ENCODE measurements at places on chromosomes 12 and 14.

DNA sequence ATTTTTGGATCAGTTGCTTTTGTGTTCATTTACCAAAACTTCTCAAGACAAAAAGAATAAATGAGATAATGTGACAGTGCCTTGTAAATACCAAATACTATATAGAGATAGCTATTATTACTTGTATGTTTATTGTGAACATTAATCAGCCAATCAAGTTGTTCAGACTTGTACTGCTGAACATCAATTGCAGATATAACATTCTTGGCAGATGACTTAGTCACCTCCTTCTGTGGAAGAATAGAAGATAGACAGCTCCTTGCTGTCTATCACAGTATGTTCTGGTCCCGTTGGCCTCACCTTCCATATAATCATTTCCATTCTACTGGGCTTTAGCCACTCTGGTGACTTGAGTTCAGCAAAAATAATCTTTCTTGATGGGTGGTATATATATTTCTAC lies 30.1 kb downstream of the PSEN1 start:
- no peak for DNase-seq

- no peak for DNase-seq
These were observed 17.4 kb downstream of the COL2A1 start for GRCh38 chr12:47986832-47987231.

DNA sequence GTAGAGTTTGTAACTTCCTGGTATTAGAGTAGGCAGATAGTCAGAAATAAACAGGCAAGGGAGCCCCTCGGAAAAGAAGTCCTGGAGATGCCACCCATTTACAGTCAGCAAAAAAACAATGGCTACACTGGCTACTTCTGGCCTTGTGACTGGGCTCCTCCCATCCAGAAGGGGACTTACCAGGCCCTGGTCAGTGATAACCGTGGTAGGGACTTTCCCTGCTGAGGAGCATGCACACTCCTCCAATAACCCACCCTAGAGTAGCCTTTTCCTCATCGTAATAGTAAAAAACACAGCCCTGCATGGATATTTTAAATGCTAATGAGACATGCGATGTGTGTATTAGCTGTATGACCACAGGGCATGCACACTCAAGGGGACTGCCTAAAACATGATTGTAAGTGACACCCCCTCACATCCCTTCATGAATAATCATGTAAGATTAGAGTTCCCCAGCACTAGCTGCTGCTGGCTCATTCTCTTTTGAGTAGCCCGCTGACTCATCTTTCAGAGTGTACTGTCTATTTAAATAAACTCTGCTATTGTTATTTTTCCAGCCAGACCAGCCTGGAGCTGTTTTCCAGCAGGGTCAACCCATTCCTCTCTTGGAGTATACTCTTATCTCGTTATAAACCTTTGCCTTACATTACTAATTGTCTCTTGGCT lies 413.8 kb upstream of the TMTC1 start:
- DNase-seq: no peak

DNA sequence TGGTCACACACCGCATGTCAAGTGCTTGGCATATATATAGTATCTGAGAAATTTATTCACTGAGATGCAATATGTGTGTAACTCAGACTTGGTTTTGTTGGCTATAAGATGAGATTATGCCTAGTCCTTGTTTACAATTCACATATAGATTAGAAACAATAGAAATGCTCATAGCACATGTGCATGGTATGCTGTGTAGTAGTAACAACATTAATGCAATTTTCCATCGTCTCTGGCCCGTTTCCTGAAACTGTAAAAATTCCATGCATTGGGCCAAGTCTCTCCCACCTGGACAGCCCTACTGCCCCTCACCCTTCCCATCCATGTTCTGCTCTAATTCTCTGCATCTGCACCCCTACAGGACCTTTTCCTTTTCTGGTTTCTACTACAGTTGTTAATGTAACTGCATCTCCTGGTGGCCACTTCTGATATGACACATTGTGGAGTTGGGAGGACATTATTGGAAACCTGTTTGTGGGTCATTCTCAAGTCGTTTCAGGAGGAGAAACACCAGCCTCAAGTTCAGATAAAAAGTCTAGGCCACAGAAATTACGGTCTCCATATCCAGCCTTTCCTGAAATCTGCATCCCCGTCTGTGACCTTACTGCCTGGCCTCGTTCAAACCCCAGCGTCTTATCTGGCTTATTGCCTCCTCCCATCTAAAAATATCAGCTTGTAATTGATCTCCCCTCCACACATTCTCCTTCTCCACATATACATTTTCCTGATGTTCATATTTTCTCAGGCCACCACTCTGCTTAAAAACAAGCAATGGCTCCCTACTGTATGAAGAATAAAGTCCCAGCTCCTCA lies 37.5 kb downstream of the EMP1 start:
- peak; percentile 40 for DNase-seq
